ENCODE measurements at places on chromosomes 12 and 14.

- DNase-seq = no peak
Measured at GRCh38 chr12:65125975-65126374, 4.9 kb upstream of the WIF1 start.

GRCh38 chr14:56491299-56492285 lies 88.0 kb upstream of the TMEM260 start:
- DNase-seq = no peak

DNA sequence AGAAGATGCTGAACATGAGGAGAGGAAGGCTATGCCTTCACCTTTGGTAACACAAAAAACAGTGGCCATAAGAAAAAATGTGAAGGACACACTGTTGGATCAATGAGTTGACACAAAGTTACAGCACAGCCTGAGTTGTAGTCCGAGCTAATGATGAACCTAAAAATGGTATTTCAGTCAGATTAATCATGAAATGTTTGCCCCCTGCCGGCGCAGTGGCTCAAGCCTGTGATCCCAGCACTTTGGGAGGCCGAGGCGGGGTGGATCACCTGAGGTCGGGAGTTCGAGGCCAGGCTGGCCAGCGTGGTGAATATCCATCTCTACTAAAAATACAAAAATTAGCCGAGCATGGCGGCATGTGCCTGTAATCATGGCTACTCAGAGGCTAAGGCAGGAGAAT lies 1.3 kb upstream of the CAPRIN2 start:
- DNase-seq = no peak

DNA sequence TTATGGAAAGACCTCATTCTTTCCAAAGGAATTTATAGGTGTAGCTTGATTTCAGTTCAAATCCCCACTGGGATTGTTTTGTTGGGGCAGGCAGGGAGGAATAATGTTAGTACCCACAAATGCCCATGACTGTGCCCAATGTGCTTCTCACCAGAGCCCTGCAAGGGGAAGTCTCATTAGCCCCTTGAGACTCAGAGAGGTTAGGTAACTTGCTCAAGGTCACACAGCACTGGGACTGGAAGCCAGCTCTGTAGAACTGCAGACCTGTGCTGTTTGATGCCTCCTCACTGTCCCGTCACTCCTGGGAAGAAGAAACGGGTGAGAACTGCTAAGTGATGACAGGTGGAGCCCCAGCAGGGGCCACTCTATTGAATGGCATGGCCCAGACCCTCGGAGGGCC lies 8.9 kb downstream of the ANKRD9 start:
- no peak for DNase-seq

DNA sequence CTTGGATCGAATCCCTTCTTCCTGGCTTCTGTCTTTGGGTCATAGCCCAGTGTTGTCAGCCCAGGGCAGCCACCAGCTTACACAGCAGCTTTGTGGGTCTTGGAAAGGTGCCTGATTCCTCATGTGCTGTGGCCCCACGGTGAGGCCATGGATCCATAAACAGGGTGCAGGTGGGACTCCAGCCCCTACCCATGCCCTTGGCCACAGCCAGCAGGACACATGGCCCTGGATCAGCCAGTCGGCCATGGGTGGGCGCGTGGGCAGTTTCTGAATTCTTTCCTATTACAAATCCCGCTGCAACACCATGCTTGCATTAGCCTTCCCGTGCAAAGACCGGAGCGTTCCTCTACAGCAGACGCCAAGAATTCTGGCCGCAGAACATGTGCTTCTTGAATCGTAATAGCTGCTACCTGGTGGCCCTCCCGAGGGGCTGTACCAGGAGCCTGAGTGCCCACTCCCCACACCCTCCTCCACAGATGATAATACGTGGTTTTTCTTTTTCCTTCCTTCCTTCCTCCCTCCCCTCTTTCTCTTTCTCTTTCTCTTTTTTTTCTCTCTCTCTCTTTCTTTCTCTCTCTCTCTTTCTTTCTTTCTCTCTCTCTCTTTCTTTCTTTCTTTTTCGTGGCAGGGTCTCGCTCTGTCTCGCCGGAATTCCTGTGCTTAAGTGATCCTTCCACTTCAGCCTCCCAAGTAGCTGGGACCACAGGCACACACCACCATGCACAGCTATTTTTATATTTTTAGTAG lies 2.9 kb upstream of the MMP17 start:
- DNase-seq = no peak
